ENCODE measurements at places on chromosomes 12 and 14. TPM values are rescaled to one million over a fixed set of nuclear protein-coding genes. Genes with fewer than 3 reads are reported as not detected.

GRCh38 chr12:25894759-25895158, 63.7 kb upstream of the RASSF8 start:
- H3K27me3 ChIP-seq = no peaks in the 10 kb centered on the region
- no peak overlapping the region for H3K4me3 ChIP-seq
- no peaks in the 10 kb centered on the region for H3K4me1 ChIP-seq
- H3K36me3 ChIP-seq = no peaks in the 10 kb centered on the region
- no peak overlapping the region for H3K27ac ChIP-seq

DNA sequence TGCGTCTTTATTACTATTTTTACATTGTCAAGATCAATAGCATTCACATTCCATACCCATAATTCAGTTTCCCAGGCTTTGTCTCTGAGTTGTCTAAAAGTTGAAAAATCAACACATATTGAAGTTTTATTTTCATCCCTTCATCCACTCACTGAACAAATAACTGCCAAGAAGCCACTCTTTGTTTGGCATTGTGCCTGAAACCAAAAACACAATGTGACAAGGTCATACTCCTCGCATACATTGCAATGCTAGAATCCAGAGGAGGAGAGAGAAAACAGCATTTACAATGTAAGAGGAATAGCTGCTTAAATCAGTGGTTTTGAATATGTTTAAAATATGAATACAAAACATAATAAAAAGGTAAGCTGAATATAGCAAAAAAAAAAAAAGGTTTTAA, 71.8 kb downstream of the CCDC60 start:
- H3K4me3 ChIP-seq = no peak overlapping the region
- H3K27ac ChIP-seq = no peak overlapping the region
- H3K4me1 ChIP-seq = no peaks in the 10 kb centered on the region
- H3K36me3 ChIP-seq = no peaks in the 10 kb centered on the region
- DNase-seq = no peak

DNA sequence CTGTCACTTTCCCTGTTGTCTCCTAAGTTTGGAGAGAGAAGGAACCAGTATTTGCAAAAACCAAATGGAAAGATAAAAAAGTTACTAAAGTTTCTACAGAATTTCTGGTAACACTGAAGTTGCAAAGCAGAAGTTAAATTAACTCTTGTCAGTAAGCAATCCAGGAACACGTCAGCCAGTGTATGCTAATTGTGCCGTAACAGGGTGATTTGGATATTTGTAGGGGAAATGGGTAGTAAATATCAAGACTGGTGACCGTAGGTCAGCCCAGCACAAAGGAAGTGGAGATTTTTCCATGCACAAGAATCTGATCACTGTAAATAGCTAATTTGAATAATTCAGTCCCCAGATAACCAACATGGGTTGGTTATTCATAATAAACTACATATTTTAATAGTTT, 2.3 kb downstream of the CDKN1B start:
- no peak for DNase-seq
- H3K4me3 ChIP-seq = peak overlapping the region; percentile 80
- H3K4me1 ChIP-seq = peaks cover 36% of the 10 kb centered on the region

GRCh38 chr14:52266179-52266578, 1.3 kb upstream of the PTGDR start:
- H3K4me3 ChIP-seq = no peak overlapping the region
- DNase-seq = no peak
- no peaks in the 10 kb centered on the region for H3K4me1 ChIP-seq
- no peaks in the 10 kb centered on the region for H3K36me3 ChIP-seq
- peaks cover 18% of the 10 kb centered on the region for H3K27me3 ChIP-seq
- no peak overlapping the region for H3K27ac ChIP-seq

DNA sequence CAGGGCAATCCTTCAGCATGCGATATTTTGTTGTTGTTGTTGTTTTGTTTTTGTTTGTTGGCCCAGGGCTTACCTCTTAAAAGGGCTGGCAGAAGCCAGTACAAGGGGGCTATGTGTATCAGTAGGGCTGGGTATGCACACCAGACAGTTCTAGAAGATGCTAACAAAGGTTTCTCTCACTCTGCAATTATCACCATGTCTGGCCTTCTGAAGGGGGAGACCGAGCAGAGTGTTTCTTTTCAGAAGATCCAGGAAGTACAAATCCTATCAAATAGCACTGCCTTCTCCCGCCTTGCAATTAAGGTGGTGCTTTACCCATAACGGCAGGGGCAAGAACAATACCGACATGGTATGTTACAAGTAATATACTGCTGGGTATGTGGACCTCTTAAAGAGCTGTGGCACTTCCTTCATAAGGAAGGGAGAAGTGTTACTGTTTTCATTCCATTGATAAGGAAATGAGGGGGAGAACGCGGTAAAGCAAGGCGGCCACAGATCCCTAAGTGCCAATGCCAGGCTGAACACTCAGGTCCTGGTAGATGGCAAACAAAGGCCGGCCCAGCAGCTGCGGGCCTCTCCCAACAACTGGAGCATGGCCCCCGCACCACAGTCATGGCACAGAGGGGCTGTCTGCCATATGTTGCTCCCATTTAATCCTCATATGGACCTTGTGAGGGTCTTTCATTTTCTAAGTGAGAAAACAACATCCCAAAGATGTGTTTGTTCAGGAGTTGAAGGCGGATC, 19.2 kb upstream of the CACNA2D4 start:
- H3K27me3 ChIP-seq = no peaks in the 10 kb centered on the region
- no peak overlapping the region for H3K27ac ChIP-seq
- no peak overlapping the region for H3K4me3 ChIP-seq

DNA sequence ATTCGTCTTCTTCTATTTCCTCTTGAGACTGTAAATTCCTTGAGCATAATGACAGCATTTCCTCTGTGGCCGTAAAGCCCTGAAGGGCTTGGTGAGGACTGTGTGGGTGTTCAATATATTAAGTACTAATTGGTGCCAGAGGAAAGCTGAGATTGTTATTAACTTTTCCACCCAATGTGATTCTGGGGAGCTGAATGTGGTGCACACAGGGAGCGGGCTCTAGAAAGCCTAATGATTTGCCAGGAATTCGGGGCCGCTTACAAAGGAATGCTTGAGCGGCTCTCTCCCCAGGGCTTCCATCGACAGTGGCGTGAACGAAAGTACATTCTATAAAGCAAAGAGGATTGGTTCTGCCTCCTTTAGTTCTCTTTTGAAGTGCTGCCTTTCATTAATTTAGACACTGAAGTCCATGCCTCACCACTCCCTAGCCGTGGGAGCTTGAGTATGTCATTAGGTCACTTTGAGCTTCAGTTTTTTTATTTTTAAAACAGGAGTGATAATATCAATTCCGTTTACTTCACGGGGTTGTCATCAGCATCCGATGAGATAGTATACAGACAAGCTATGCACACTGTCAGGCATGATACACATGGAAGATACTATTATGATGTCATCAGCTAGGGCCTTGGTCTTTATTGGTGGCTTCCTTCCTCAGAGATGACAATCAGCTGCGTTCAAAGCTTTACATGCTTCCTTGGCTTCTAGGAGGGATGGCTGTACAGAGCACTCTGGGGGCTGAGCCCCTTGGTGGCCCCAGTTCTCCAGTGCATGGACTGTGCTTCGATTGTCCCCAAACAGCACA, 11.0 kb upstream of the GSG1 start:
- H3K36me3 ChIP-seq = no peaks in the 10 kb centered on the region
- H3K4me1 ChIP-seq = peaks cover 16% of the 10 kb centered on the region
- no peak for DNase-seq
- no peaks in the 10 kb centered on the region for H3K27me3 ChIP-seq

- no peaks in the 10 kb centered on the region for H3K4me1 ChIP-seq
- H3K36me3 ChIP-seq = no peaks in the 10 kb centered on the region
- DNase-seq = no peak
- H3K27me3 ChIP-seq = peaks cover 37% of the 10 kb centered on the region
- H3K4me3 ChIP-seq = no peak overlapping the region
- no peak overlapping the region for H3K27ac ChIP-seq
Observed at GRCh38 chr12:52655720-52656124, 3.7 kb upstream of the KRT2 start.

GRCh38 chr12:37672655-37673260, 643.8 kb upstream of the ALG10B start:
- no peaks in the 10 kb centered on the region for H3K27me3 ChIP-seq
- H3K27ac ChIP-seq = no peak overlapping the region
- DNase-seq = no peak
- H3K36me3 ChIP-seq = no peaks in the 10 kb centered on the region

DNA sequence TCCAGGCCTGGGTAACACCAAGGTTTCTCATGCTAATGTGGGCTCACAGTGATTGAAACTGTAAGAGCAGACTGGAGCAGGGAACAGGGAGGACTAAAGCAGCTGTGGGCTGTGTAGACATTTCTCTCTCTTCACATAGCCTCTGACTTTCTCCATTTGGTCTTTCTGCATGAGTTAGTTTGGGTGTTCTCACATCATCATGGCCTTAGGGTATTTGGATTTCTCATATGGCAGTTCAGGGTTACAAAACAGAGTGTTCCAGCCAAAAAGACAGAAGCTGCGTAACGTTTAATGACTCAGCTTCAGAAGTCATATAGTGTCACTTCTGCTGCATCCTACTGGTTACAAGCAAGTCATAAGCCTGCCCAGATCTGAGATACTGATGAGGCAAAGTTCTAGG, 52.0 kb upstream of the OSBPL8 start:
- no peaks in the 10 kb centered on the region for H3K27me3 ChIP-seq
- H3K36me3 ChIP-seq = no peaks in the 10 kb centered on the region
- no peak overlapping the region for H3K27ac ChIP-seq
- no peak for DNase-seq
- H3K4me1 ChIP-seq = no peaks in the 10 kb centered on the region
- H3K4me3 ChIP-seq = no peak overlapping the region

DNA sequence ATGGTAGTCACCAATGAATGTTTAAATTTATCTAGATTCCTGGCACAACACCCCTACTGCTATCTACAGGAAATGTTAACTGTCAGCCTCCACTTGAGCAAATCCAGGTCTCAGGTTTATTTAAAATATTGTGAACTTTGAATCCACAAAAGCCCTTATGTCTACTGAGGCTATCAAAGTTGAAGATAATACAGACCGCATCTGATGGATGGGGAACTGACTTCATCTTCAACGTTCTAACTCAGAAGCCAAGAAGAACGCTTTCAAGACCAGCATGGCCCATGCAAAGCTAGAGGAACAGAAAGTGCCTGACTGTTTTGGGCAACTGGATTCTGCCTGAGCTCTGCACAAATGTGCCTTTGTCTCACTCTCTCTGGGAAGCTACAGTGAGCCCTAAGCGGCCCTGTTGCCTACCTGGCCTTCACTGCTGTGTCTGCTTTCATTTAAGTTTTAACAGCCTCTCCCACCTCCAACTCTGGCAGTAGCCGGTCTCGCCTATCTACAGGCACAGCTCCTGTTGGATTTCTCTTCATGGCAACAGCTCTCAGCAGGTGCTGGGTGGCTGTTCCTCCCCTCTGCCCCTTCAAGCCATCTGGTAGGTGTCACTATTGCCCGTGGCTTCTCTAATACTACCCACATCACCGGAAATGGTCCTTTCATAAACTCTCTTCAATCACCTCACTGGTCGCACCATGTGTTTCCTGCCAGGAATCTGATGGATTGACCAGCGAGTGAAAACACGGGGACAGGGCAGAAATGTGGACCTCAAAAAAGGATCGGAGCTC, 112.1 kb upstream of the OVCH1 start:
- DNase-seq = no peak
- no peak overlapping the region for H3K4me3 ChIP-seq
- no peaks in the 10 kb centered on the region for H3K36me3 ChIP-seq

DNA sequence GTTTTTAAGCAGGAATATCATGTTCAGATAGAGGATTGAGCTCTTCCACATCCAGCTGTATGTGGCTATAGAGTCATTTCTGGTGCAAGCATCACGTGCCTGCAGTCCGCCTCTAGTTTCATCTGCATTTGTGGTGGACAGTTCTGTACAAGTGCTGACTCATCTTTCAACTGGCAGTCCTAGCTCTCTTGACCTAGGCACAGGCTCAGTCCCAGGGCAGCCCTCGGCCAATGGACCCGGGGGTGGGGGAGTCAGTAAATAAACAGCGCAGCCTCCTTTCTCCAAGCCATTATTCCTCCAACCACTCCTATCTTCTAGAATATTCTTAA, 41.8 kb upstream of the FRMD6 start:
- peaks cover 50% of the 10 kb centered on the region for H3K4me1 ChIP-seq
- no peaks in the 10 kb centered on the region for H3K36me3 ChIP-seq
- peak overlapping the region; percentile 89 for H3K27ac ChIP-seq
- H3K4me3 ChIP-seq = no peak overlapping the region
- DNase-seq = peak; percentile 49
- no peaks in the 10 kb centered on the region for H3K27me3 ChIP-seq

DNA sequence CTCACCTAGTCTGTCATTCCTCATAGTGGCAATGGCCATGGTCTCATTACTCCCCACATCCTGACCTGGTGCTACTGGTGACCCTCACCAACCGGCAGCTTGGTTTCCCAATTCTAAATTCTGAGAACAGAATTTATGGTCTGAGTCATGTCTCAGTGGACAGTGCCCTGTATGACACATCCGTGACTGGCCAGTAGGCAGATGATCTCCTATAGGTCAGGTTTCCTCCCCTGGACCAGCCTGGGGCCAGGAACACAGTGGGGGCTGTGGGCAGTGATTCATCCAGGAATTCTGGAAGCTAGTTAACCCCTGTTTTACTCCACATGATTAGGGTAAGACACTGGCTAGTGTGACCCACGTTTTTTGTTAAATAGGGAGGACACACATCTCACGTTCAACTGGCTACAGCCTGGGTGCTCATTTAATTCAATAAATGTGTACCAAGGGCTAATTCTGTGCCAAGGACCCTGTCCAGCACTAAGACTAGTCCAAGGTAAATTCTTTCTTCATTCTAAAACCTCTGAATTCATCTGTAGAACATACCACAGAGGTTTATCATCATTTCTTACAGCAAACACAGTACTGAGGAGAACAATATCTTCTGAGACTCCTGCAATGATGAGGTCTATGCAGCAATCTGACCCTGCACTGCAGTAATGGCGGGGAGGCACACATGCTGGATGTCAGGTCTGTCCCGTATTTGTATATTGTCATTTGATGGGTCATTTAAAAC, 249.6 kb upstream of the TBX3 start:
- H3K27ac ChIP-seq = peak overlapping the region; percentile 92
- DNase-seq = peak; percentile 93
- no peak overlapping the region for H3K4me3 ChIP-seq

- H3K36me3 ChIP-seq = no peaks in the 10 kb centered on the region
- no peak overlapping the region for H3K27ac ChIP-seq
- no peaks in the 10 kb centered on the region for H3K27me3 ChIP-seq
- no peak overlapping the region for H3K4me3 ChIP-seq
- peak; percentile 2 for DNase-seq
Observed at GRCh38 chr14:92409043-92409442, 86.1 kb downstream of the SLC24A4 start.

Gene GPR65
- 2.2 TPM for total RNA-seq

Gene TAS2R19
- 1.9 TPM for total RNA-seq

Gene LETMD1
- 28.5 TPM for total RNA-seq

Gene GALNT8
- not detected for total RNA-seq

Gene TCL1B
- not detected for total RNA-seq

Gene ASCL1
- not detected for total RNA-seq

Gene KRT75
- not detected for total RNA-seq

Gene PPFIA2
- total RNA-seq = 0.47 TPM

Data from SJSA1 (cell line).